ENCODE measurements at places on chromosomes 7 and 10. TPM values are rescaled to one million over a fixed set of nuclear protein-coding genes. Genes with fewer than 3 reads are reported as not detected.

SGMS1 gene
- polyA plus RNA-seq = 23.0 TPM

PDSS1 gene
- polyA plus RNA-seq = 9.5 TPM

DYNC1I1 gene
- 1.2 TPM for polyA plus RNA-seq

OR13A1 gene
- not detected for polyA plus RNA-seq

NODAL gene
- 0.33 TPM for polyA plus RNA-seq

TMEM213 gene
- polyA plus RNA-seq = 0.18 TPM

CYP3A5 gene
- polyA plus RNA-seq = 8.1 TPM

KCNH2 gene
- 14.4 TPM for polyA plus RNA-seq

MBL2 gene
- not detected for polyA plus RNA-seq

CXCL12 gene
- 317 TPM for polyA plus RNA-seq

FANK1 gene
- 1.0 TPM for polyA plus RNA-seq

KCND2 gene
- polyA plus RNA-seq = 1.3 TPM

MPP7 gene
- polyA plus RNA-seq = 4.9 TPM

RABGEF1 gene
- 17.9 TPM for polyA plus RNA-seq

PRKCQ gene
- 14.7 TPM for polyA plus RNA-seq

FKBP6 gene
- polyA plus RNA-seq = not detected

SMIM30 gene
- polyA plus RNA-seq = 104 TPM

BAMBI gene
- polyA plus RNA-seq = 8.0 TPM

RNF32 gene
- 1.4 TPM for polyA plus RNA-seq

ELFN1 gene
- 8.3 TPM for polyA plus RNA-seq

Measured in muscle of leg (tissue), 16 donors.